Activated T-cell treated with anti-CD3 and anti-CD28 coated beads, Interleukin-2, amount 50 U/mL, for 1 hour (primary cell): ENCODE measurements at places on chromosomes 4 and X.
A peak's percentile ranks its signal among the peaks of the same experiment; 100 is the strongest.

- no peak for DNase-seq
These were observed at the start of gene ASMT for GRCh38 chrX:1614927-1615326. Gene ASMT, plus strand, starts transcription at chrX:1615059. Its CDS starts 141 bp downstream, at chrX:1615200.

GRCh38 chrX:126137899-126138298 lies 28.2 kb downstream of the DCAF12L2 start:
- DNase-seq, result no peak

DNA sequence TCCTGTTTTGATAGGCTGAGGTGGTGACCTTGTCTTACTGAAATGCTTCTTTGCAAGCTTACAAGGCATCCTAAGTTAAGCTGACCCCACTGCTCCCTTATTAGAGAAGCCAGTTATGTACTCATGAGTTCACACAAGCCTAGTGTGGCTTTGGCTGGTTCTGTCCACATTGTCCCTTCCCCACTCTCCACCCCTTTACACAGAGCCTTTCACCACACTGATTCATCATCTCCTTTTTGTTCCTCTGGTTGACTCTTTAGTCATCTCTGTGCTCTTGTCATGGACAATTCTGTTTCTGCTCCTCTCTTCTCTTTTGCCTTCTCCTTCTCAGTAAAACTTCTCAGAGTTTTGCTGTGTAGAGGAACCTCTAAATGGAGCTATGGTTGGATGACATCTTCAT lies 4.9 kb downstream of the CHRNA9 start:
- no peak for DNase-seq

- DNase-seq, result no peak
These were observed 48.5 kb downstream of the SLC9A7 start for GRCh38 chrX:46710425-46710824.

DNA sequence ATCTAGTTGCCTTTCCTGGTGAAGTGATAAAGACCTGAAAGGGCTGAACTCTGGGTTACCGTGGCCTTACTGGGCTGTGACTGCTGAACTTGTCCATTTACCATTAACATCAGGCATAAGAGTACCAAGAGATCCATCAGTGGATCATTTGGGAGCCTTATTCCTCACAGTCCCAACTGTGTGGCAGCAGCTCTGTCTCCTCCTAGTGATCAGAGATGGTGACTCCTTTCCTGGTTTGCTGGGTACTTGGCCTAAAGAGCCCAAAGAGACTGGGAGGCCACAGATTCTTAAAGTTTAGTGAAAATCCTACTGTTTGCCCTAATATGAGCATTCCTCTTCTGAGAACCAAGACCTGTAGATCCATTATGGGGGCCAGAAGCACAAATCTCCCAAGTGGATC lies 56.3 kb upstream of the ATP6AP2 start:
- DNase-seq, result no peak

- no peak for DNase-seq
These were observed 207.6 kb downstream of the NAF1 start for GRCh38 chr4:162959046-162959445.

DNA sequence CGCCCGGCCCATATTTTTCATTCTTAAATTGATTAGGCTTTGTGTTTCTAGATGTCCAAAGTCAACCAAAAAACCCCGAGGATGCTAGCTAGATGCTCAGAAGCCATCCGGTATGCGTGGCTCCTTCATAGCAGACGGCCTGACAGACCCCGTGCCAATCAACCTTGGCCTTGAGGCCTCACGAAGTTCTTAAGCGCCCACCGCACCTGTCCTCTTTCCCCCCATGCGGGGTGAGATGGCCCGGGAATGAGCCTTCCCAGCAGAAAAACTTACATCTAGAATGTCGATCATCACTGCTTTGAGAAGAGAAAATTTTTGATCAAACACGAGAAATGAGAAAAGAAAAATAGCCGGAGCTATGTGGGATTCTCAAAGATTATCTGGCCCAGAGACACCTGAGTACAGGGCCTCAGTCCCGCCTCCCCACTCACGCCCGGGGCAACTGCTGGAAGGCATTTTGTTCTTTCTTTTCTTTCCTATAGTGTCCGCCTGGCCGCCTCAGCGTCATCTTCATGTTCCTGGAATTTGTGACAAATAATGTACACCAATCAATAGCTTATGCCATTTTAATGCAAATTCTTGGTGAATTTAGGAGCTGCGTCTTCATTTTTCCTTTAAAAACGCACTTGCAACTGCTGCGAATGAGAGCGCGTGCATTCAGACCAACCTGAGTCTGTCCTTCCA lies 1.6 kb upstream of the NAT8L start:
- DNase-seq, result no peak

GRCh38 chrX:14411326-14411725 lies 118.0 kb upstream of the GLRA2 start:
- DNase-seq, result no peak

- no peak for DNase-seq
These were observed 75.8 kb downstream of the FAT1 start for GRCh38 chr4:186647821-186648220.

GRCh38 chr4:8332038-8332857 lies 62.7 kb downstream of the HTRA3 start:
- DNase-seq, result peak; percentile 8

DNA sequence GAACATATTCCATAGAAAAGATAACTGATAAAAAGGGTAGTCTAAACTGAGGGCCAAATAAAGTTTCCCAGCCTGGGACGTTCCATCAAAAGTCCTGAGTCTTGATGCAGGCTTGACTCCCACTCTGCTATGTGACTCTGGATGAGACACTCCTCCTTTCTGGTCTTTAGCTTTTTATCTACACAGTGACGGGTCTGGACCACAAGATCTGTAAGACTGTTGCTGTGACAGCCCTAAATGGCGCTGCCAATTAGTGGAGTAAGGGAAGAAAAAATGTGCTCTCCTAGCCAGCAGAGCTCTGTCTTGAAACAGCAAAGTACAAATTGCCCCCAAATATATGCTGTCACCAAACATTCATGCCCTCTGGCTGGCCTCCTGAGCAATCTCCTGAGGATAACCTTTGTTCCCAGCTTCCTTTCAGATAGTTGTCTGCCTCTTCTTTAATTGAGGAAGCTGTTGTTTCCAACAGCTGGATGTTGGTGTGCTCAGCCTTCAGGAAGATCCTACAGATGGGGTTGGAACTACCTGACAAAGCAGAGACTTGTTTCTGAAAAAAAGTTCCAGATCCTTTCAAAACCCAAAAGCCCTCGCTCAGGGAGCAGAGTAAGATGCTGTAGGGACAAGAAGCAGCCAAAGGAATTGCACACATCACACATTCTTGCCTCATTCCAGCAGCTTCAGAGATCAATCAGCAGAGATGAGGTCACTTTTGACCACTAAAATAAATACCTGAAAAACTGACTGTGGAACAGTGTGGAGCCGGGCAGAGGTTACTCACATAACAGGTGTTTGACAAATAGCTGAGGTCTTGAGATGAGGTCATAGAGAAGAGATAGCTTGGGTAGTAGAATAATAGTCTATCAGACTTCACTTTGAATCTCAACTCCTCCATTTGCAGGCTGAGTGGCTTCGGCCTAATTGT lies 383.4 kb upstream of the FGF13 start:
- DNase-seq, result no peak

GRCh38 chr4:1907848-1908525 lies 36.8 kb downstream of the NSD2 start:
- no peak for DNase-seq

DNA sequence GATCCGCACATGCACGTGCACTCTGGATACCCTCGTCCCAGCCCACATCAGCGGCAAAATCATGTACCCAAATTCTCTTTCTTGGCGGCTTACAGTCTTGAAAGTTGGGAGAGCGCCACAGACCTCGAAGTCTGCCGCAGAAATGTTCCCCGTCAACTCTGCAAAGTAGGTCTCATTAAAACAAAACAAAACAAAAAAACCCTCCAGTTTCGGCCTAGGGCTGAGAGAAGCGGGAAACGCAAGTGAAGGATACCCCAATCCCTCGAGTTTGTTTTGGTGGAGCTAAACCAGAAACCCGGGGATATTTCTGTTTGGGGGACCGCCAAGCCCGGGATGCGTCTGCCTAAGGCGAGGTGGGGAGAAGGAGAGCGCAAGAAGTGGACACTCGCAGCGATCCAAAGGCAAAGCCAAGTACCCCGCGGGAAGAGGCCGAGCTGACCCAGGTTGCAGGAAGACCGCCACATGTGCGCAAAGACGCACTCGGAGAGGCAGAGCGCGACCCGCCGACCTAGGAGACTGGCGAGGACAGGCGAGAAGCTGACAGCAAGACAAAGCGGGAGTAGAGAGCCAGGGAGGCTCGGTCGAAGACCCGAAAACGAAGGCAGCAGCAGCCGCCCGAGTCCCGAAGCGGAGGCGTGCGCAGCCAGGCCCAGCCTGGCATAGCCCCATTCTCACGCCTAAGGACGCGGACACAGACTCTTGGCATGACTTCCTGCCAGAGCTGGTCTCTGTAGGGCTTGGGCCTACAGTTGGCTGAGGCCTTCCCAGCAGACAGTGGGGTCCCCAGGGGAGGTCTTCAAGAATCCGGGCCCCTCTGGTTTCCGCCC lies 49.6 kb upstream of the BCOR start:
- DNase-seq, result no peak

- no peak for DNase-seq
These were observed 10.0 kb downstream of the GPR82 start for GRCh38 chrX:41733939-41734338.

- no peak for DNase-seq
These were observed 73.1 kb downstream of the PALLD start for GRCh38 chr4:168569931-168570276.

DNA sequence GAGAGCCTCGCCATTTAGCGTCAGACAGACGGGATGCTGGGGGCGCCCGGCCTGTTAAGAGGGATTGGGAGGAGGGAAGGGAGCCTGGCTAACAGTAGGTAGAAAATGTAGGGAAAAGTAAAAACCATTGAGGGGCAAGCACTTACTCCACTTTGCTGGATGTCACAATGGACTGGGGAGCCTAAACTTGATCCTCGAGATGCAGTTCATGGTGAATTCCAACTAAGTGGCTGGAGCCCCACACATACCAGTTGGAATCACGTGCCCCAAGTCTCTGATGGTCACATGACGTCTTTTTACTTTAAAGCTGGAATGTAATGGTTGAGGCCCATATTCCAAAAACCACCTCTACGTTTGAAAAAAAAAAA lies 1.5 kb downstream of the PLS3 start:
- DNase-seq, result no peak
